Uterine smooth muscle cell (primary cell): ENCODE measurements at places on chromosomes 6 and 20. TPM values are rescaled to one million over a fixed set of nuclear protein-coding genes. Genes with fewer than 3 reads are reported as not detected.

DDX43 gene
- under 0.01 and 2.7 TPM in 2 replicates for total RNA-seq

FAM83C gene
- not detected in 2 replicates for total RNA-seq

GLP1R gene
- not detected in 2 replicates for total RNA-seq

C20orf144 gene
- under 0.01 and 0.11 TPM in 2 replicates for total RNA-seq

GNAS-AS1 gene
- total RNA-seq, result 0.87 and 1.00 TPM in 2 replicates

TRIM39 gene
- total RNA-seq, result 8.4 and 13.9 TPM in 2 replicates

NHLRC1 gene
- total RNA-seq, result 2.7 and 3.3 TPM in 2 replicates

PRR18 gene
- total RNA-seq, result 0.12 TPM in 1 of 2 replicates, not detected in the other

SEL1L2 gene
- total RNA-seq, result not detected in 2 replicates

POPDC3 gene
- 20.6 and 23.6 TPM in 2 replicates for total RNA-seq

ENPP4 gene
- total RNA-seq, result 2.2 and 2.4 TPM in 2 replicates

WRNIP1 gene
- 48.2 and 55.6 TPM in 2 replicates for total RNA-seq
